ENCODE measurements at places on chromosomes 3 and 15. TPM values are rescaled to one million over a fixed set of nuclear protein-coding genes. Genes with fewer than 3 reads are reported as not detected.

HEXA gene
- 48.8 TPM for polyA plus RNA-seq

TAGLN3 gene
- polyA plus RNA-seq = 0.10 TPM

HIGD2B gene
- not detected for polyA plus RNA-seq

KBTBD13 gene
- polyA plus RNA-seq = 0.84 TPM

MAP3K13 gene
- 9.8 TPM for polyA plus RNA-seq

FEZF2 gene
- polyA plus RNA-seq = not detected

All from heart right ventricle (tissue), 16 donors.